ENCODE measurements at places on chromosomes 12 and 14.

- no peak for DNase-seq
Observed at GRCh38 chr14:66315548-66315947, 170.6 kb upstream of the CCDC196 start.

DNA sequence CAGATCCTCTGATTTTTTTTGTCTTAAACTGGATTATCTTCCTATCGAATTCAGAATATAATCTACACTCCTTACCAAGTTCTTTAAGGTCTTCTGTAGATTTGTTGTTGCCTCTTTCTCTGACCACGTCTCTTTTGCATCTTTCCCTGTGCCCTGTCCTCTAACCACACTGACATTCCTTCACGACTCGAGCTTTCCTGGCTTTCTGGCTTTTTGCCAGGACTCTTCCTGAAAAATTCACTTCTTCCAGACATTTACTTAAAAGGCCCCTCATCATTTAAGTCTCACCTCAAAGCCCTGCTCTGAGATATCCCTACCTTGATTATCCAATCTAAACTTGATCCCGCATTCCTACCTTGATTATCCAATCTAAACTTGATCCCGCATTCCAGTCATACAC, 422.3 kb upstream of the DCN start:
- DNase-seq: no peak

GRCh38 chr12:41073633-41074472, 114.3 kb upstream of the PDZRN4 start:
- DNase-seq: no peak

GRCh38 chr12:124754949-124755800, 108.5 kb downstream of the SCARB1 start:
- no peak for DNase-seq

DNA sequence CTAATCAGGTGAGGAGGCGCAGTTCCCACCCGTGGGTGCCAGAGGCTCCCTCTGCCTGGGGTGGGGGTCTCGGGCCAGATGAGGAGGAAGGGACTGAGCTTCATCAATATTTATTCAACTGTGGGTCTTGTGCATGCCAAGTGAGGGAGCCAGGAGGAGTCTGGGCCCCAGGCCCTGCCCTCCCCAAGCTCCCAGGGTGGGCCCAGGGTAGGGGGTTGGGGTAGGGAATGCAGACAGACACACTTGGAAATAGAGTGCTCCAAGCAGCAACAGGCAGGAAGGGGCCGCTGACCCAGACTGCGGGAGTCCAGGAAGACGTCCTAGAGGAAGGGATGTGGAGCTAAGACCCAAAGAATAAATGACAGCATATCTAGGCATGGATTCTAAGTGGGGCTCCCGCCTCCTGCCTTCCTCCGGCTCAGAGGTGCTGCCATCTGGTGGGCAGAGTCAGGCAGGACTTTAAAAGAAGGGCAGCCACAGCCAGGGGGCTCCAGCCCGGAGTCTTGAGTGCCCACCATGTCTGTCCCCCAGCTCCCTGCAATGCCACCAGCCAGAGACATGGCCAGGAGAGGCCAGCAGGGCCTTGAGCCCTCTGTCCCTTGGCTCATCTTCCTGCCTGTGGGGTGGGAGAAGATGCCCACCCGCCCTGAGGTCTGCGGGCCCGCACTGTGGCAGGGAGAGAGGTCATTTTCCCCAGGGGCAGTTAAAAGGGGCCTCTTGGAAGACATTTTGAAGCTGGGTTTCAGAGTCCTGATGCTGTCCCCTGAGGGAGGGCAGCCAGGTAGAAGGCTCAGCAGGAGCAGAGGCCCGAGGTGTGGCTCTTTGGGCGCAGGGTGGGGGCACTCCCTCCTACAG, 70.1 kb downstream of the PHETA1 start:
- DNase-seq: peak; percentile 32

GRCh38 chr12:7289743-7290142, 14.1 kb upstream of the ACSM4 start:
- no peak for DNase-seq

- peak; percentile 52 for DNase-seq
Observed at GRCh38 chr12:76158518-76159321, 74.2 kb upstream of the NAP1L1 start.

- DNase-seq: no peak
Observed at GRCh38 chr14:22794551-22794951, 20.7 kb downstream of the SLC7A7 start.

DNA sequence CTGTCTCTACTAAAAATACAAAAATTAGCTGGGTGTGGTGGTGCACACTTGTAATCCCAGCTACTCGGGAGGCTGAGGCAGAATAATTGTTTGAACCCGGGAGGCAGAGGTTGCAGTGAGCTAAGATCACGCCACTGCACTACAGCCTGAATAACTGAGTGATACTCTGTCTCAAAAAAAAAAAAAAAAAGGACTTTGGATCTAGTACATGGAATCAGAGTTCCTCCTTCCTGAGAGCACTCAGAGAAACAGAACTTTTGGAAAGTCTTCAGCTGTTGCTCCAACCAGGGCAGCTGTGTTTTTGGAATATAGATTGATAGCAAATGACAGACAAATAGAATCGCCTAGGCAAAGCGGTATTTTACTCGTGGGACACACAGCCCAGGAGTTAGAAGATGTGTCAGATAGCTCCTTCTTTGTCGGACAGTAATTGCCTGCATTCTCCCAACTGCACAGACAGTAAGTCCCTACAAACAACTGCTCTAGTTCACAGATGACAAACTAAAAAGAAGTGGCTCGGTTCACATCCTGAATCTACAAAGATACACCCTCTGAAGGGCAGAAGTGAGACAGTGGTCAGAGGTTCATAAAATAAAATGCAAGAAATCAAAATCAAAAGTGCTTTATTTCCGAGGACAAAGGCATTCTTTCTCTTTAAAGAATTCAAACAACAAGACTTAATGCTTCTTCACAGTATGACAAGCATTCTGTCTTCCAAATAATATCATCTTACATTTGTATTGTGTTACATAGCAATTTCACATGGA, 17.1 kb upstream of the NEK9 start:
- no peak for DNase-seq

GRCh38 chr14:64221391-64222003, 72.7 kb downstream of the ESR2 start:
- no peak for DNase-seq

DNA sequence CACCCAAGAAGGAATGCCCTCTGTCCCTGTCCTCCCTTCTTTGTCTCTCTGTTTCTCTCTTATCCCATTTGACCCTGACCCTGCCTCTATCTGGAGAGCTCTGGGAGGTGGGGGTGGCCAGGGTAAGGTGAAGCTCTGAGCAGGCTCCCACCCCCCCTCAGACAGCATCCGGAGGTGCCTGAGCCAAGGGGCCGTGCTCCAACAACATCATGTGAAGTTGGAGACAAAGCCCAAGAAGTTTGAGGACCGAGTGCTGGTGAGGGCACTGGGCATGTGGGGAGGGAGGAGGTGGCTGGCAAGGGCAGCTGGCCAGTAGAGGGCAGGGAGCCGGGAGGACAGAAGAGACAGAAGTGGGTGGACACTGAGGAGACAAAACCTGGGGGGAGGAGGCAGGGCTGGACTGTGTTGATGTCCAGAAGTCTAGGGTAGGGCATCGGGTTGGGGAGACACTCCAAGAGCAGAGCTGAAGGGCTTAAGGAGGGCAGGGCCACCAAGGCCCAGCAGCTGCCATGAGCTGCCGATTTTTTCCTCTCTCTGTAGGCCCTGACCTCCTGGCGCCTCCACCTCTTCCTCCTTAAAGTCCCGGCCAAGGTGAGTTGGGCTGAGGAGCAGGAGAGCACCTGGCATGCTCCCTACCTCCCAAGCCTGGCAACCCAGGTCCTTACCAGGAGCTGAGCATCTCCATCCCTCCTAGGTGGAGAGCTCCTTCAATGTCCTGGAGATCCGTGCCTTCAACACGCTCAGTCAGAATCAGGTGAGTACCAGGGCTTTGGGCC, 1.9 kb downstream of the CARMIL3 start:
- DNase-seq: no peak

- no peak for DNase-seq
Observed at GRCh38 chr12:79294590-79294989, 396.2 kb downstream of the PAWR start.

- no peak for DNase-seq
Observed at GRCh38 chr14:65813760-65814384, 401.3 kb downstream of the FUT8 start.

DNA sequence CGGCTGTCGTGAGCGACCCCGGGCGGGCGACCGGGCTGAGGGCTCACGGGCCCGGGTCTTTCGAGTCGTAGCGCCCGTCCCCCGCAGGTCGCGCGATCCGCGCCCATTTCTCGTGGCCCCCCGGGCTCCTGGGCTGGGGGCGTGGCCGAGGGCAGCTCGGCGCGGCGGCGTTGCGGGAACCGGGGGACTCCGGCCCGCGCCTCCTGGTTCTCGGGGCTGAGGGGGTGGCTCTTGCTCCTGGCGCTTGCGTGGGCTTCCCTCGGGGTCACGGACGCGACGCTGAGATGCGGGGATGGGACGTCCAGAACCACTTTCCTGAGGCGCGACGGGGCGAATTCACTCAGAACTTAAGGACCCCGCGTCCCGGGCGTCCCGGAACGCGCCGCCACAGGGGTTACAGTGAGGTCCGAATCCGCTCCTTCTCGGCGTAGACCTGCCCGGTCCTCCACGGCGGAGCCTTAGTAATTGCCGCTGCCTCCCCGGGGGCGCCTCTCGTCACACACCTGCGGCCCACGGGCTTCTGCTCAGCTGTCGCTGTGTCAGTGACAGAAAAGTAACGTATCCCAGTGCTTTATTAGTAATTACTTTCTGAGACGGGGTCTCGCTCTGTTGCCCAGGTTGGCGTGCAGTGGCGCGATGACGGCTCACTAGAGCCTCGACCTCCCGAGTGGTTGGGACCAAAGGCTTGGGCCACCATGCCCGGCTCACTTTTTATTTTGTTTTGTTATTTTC, 606 bp downstream of the EP400 start:
- peak; percentile 34 for DNase-seq

DNA sequence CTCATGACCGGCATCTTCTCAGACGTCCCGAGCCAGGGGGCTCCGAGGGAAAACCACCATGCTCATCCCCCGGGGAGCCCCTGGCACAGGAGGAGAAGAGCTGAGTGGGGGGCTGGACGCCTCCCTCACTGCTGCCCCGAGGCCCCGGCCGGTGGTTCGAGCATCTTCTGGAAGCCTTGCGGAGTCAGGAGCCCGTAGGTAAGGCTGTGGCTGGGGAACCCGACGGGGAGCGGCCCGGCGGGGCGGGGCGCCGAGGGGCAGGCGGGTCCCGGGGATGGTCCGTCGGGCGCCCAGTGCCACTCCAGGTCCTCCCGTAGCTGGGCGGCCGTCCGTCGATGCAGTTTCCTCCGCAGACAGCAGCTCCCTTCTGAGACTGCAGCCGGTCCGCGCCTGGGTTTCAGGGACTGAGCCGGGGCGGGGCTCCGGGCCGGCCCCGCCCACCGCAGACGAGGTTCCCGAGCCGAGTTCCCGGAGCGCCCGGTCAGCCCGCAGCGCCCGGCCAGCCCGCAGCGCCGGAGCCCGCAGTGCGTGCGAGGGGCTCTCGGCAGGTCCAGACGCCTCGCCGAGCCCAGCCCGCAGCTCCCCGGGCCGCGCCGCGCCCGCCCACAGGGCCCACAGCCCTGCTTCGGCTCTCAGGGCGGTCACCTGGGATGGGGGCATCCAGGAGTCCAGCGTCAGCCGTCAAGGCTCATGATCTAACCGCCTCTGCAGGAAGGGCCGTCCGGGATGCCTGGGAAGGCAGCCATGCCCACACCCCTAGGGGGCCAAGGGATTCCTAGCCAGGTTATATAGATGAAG, at the start of gene PGF:
PGF (minus strand) TSS at position 369 of the 798 bp plus-strand sequence; CDS start at position 14, 355 bp downstream.
- no peak for DNase-seq

DNA sequence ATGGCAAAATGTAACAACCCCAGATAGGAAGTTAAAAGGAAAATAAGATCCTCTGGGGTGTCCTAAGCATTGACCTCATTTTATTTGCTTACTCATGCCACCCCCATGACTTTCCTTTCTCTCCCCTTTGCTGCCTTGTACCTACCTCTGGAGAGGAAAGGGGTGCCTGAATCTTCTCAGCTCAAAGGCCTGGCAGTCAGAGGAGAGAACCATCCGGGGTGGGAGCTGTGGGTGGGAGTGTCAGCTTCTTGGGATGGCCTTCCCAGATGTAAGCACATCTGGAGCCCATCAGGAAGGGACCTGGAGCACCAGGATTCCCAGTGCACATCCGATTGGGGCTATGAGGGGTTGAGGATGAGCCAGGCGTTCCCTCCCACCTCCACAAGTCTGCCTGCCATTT, 5.2 kb upstream of the ITGA5 start:
- no peak for DNase-seq

DNA sequence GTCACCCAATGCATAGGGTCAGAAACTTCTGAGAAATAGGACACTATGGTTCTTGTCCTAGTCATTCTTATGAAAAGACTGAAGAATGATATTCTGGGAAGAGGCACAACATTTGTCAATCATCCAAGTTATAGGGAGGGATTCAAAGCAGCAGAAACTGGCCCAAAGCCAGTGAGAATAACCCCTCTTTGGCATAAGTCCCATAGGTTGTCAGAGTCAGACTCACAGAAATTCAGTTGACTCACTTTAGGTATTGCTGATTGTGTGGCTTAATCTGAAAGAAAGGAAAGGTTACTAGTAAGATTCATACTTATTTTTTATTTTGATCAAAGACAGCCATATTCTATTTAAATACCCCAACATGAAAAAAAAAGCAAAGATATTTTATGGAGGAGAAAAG, 151.0 kb downstream of the SRGAP1 start:
- DNase-seq: no peak

GRCh38 chr12:30969606-30970395, 43.3 kb downstream of the TSPAN11 start:
- no peak for DNase-seq

DNA sequence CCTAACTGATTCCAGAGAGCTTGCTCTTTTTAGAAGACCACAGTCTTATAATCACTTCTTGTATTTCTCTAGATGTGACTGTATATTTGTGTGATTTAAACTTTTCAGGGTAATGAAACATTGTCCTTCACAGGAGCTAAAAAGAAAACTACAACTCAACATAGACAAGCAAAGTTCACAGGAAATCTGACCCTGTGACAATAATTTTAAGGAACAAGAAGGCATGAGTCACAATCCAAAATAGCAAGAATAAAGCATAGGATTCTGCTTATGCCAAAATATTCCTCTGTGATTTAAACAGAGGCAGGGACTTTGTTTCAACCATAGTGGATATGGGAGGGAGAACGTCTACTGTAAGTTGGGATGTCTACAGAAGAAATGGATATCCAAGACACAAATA, 44.3 kb downstream of the GPR65 start:
- no peak for DNase-seq

GRCh38 chr12:100445081-100445481, 28.6 kb upstream of the NR1H4 start:
- no peak for DNase-seq

DNA sequence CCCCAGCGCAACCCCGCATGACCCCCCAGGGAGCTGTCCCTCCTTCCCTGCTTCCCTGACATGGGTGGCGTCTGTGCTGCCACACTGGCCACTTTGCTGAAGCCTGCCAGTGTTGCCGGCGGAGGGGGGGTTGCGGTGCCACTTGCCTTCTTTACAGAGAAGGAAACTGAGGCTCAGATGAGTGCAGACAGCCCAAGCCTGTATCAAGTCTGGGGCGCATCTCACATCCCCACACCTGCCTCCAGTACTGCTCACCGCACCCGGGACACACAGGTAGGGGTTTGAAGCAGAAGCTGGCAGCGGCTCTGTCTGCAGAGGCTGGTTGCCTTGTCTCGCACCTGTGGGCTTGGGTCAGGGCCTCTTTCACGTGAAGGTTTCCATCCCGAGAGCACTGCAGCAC, 104.7 kb upstream of the RTL1 start:
- no peak for DNase-seq

GRCh38 chr12:85920324-85920947, 46.3 kb downstream of the NTS start:
- no peak for DNase-seq

- DNase-seq: no peak
Observed at GRCh38 chr14:100436745-100437406, 113.7 kb downstream of the SLC25A47 start.
